ENCODE measurements at places on chromosomes 1 and 21.

DNA sequence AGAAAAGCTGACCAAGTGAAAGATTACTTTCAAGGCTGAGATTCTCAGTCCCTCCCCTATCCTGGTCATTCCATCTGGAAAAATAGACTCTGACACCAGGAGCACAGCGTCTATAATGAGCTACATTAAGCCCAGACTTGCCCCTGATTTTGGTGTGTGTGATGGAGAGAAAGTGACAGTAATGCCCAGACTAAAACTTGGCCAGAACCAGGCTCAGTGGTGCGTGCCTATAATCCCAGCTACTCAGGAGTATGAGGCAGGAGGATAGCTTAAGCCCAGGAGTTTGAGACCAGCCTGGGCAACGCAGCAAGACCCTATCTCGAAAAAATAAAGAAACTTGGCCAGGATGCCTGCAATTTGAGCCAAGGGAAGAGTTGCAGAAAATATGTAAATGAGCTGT, 15.9 kb downstream of the PLEKHA6 start:
- no peak for DNase-seq

GRCh38 chr1:18874600-18874999, 15.1 kb upstream of the TAS1R2 start:
- no peak for DNase-seq

GRCh38 chr1:50023292-50024159, at the start of gene AGBL4:
Gene AGBL4, minus strand, starts transcription at chr1:50023954.
- DNase-seq = no peak

- DNase-seq = no peak
Measured at GRCh38 chr1:209607795-209608178, 24.3 kb downstream of the CAMK1G start.

- DNase-seq = no peak
Measured at GRCh38 chr1:178645808-178646200, 79.2 kb upstream of the RALGPS2 start.

DNA sequence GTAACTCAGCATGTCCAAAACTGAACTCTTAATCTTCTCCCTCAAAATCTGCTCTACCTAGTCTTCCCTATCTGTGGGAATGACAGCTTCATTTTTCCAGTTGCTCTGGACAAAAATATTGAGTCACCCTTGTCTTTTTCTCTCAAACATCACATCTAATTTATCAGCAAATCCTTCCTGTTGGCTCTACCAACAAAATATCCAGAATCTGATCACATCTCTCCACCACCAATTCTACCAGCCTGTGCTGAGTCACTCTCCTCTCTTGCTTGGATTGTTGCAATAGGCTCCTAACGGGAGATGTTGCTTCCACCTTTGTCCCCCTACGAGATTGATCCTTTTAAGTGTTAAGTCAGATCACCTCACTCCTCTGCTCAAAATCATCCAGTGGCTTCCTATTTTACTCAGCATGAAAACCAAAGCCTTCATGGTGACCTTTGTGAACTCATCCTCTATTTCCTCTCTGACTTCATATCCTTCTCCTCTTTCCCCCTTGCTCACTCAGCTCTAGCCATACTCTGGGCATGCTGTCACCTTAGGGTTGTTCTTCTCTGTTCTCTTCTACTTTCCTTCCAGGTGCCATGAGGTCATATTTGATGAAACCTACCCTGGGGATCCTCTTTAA, 21.5 kb upstream of the SMYD2 start:
- DNase-seq = no peak

DNA sequence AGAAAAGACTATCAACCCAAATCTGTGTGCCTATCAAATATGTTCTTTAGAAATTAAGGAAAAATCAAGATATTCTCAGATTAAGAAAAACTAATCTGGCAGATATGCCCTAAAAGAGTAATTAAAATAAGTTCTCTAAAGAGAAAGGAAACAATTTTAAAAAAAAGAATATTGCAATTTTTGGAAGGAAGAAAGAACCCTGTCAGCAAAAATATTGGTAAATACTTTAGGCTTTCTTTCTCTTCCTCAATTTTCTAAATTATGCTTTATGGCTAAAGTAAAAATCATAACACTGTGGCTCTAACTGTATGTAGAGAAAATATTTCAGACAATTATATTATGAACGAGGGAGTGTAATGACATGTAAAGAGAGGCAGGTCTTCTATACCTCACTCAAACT, 691.3 kb upstream of the PTBP2 start:
- DNase-seq = no peak

GRCh38 chr1:239448911-239449310, 62.5 kb downstream of the CHRM3 start:
- DNase-seq = no peak

All from suprapubic skin (tissue), 4 donors.